NCI-H226 (cell line): ENCODE measurements at places on chromosomes 16 and 17.

DNA sequence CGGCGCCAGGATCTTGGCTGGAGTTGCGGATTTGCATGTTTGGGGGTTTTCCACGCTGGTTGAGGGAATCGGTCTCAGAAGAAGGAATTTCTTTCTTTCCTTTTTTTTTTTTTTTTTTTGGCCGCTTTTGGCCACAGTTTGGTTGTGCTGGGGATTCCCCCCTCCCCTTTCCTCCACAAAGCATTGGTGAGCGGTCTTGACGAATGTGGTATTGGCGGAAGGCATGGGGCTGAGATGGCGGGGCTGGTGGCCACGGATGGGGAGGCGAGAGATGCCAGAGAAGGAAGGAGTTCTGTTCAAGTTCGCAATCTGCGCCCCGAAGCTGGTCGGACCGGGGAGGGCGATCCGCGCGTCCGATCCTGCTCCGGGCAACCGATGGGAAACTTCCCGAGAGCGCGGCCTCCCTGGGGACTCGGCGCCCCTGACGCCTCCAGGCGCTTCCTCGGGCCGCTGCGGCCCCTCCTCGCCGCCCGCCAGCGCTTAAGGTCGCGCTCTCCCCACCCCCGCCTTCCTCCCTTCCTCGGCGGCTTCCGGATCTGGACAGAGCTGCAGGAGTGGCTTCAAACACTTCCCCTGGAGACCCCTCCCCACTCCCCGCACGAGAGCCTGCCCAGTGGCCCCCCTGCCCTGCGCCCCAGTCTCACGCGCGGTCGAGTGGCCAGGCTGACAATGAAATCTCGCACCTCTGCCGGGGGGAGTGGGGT lies 43.2 kb downstream of the RAI1 start:
- no peak for DNase-seq

DNA sequence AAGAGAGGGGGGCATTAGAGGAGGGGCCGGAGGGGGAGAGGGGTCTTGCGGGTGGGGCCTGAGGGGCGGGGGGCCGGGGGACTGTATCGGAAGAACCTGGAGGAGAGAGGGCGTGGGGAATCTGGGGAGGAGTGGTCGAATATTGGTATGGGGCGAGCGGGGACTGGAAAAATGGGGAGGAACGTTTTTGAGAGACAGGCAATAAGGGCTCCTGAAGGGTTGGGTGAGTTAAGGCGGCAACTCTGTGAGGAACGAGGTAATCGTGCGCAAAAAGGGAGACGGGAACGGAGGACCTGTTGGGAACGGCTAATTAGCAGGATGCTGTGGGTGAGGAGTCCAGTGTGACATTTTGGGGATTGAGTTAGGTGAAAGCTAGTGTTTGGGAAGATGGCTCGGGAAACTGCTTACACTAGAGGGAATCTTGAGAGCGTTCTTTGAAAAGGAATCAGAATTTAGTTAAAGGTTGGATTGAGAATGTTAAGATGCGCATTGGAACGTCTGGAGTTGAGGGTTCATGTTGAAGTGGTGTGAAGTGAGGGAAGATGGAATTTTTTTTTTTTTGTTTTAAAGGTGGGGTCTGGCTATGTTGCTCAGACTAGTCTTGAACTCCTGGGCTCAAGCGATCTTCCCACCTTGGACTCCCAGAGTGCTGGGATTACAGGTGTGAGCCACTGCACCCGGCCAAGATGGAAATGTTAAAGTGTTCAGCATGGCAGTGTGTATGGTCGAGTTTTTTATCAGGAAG lies 662 bp downstream of the WIPF2 start:
- peak; percentile 46 for DNase-seq

- DNase-seq = peak; percentile 91
Observed at GRCh38 chr16:27315333-27316037, 1.7 kb downstream of the IL4R start.

DNA sequence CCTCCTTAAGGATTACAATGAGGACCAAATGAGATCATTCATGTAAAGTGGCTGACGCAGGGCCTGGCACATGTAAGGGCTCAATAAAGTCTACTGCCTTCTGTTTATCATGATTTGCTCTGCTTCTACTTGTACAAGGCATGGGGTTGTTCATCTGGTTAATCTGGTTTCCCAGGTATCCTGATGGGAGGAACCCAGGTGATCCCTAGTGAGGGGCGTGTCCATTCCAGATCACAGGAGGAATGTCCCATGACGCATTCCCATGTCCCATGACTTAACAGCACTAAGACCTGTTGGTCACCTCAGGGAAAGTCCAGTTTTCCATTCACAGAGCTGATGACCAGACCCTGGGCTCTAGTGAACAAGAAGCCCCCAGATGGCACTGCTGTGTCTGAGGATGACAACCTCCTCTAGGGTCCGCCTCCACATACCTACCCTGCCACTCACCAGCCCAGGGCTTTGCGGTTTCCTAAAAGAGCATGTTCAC lies 11.5 kb upstream of the TPPP3 start:
- no peak for DNase-seq

DNA sequence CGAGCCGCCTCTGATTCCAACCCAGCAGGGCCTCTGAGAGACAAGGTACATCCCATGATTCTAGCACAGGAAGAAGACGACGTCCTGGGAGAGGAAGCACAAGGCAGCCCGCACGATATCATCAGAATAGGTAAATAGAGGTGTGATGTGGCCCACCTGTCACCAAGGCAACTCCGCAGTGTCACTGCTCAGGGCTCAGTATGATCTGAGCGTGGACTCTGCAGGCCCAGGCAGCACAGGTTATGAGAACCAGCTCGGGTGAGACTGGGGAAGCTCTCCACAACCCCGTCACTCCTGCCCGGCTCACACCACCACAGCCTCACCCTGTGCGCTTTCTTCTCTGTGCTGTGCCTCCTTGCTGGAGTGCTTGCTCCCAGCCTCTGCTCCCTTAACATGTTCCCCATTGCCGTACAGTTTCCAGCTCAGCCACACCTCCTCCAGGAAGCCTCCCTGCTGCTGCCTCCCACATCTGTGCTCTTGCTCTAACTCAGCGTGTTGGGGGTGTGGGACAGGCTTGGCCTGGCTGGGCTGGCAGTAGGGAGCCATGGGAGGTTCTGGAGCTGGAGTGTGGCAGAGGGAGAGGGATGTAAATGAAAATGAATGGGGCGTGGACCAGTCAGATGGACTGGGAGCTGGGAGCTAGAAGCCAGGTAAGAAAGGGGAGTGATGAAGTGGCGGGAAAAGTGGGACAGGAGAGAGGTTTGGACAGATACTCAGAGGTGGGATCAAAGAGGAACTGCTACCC lies 7.7 kb downstream of the METTL22 start:
- no peak for DNase-seq

- DNase-seq = no peak
Observed at GRCh38 chr17:28346199-28346580, 10.6 kb downstream of the TNFAIP1 start.

- no peak for DNase-seq
Observed at GRCh38 chr17:9912121-9913099, 7.3 kb upstream of the RCVRN start.

- DNase-seq = peak; percentile 40
Observed at GRCh38 chr17:65856865-65857264, 295.4 kb upstream of the AXIN2 start.

GRCh38 chr17:42155614-42156045 lies 841 bp upstream of the RAB5C start:
- no peak for DNase-seq
